ENCODE measurements at places on chromosomes 1 and 21.

DNA sequence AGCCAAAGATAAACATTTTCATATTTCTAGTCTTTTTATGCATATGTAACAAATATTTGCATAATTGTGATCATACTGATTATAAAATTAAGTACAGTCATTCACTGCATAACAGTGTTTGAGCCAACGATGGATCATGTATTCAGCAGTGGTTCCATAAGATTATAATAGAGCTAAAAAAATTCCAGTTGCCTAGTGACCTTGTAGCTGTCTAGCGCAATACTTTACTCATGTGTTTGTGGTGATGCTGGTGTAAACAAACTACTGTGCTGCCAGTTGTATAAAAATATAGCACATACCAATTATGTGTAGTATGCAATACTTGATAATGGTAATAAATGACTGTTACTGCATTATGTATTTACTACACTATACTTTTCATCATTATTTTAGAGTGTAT is 2.1 kb upstream of the S100A10 start:
- no peak overlapping the region for H3K27ac ChIP-seq
- peaks cover 15% of the 10 kb centered on the region for H3K27me3 ChIP-seq
- DNase-seq, result no peak
- H3K4me3 ChIP-seq, result no peak overlapping the region
- peaks cover 21% of the 10 kb centered on the region for H3K36me3 ChIP-seq

GRCh38 chr1:57248830-57249229 is 175.0 kb downstream of the DAB1 start:
- no peaks in the 10 kb centered on the region for H3K4me1 ChIP-seq
- H3K36me3 ChIP-seq, result no peaks in the 10 kb centered on the region
- no peaks in the 10 kb centered on the region for H3K27me3 ChIP-seq
- no peak overlapping the region for H3K27ac ChIP-seq

GRCh38 chr1:51753969-51754368 is 124.6 kb downstream of the NRDC start:
- no peak overlapping the region for H3K4me3 ChIP-seq
- H3K27ac ChIP-seq, result no peak overlapping the region
- no peaks in the 10 kb centered on the region for H3K27me3 ChIP-seq
- peaks cover 17% of the 10 kb centered on the region for H3K36me3 ChIP-seq
- DNase-seq, result no peak

DNA sequence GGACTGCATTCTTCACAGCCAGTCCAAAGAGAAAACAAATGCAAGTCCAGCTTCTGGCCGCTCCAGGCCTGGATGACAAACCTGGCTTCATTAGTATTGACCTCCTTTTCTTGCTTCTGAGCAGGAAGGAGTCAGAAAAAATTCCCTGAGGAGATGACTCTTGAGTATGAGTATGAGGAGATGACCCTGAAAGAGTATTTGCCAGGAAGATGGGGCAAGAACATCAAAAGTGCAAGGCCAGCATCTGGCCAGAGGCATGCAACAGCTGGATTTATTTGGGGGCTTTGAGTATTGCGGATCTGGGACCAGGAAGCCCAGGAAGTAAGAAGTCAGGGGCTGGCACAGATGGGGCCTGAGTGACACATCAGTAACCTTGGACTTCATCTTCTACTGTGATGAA is 113.9 kb downstream of the GLIS1 start:
- H3K4me3 ChIP-seq, result no peak overlapping the region
- H3K36me3 ChIP-seq, result no peaks in the 10 kb centered on the region
- no peak for DNase-seq
- no peaks in the 10 kb centered on the region for H3K4me1 ChIP-seq
- no peak overlapping the region for H3K27ac ChIP-seq

- H3K27ac ChIP-seq, result no peak overlapping the region
- peaks cover 12% of the 10 kb centered on the region for H3K4me1 ChIP-seq
- H3K4me3 ChIP-seq, result no peak overlapping the region
- no peak for DNase-seq
- peaks cover 11% of the 10 kb centered on the region for H3K27me3 ChIP-seq
Observed at GRCh38 chr1:110717179-110717578, 42.4 kb upstream of the KCNA3 start.

DNA sequence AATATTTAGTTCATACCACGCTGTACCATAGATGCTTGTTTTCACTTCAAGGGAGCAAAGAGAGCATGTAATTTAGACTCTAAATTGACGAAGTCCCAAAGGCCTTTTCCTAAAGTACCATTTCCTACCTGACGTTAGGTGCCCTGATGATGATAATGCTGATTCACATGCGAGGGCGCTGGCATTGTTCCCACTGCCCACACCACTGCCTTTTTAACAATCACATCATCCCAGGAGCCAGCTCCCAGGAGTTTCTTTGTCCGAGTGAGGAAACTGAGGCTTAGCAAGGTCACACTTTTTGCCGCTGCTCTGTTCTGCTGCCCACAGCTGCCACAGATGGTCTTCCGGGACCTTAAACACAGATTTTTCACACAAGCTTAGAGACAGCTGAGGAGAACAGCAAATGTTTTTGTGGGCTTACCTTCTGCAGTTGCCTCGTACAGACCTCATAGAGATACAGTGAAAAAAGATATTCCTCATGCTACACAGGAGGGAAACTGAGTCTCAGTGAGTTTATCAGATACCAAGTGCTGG is 69.4 kb downstream of the EVA1C start:
- no peaks in the 10 kb centered on the region for H3K36me3 ChIP-seq
- no peak overlapping the region for H3K4me3 ChIP-seq
- DNase-seq, result no peak
- no peaks in the 10 kb centered on the region for H3K27me3 ChIP-seq

DNA sequence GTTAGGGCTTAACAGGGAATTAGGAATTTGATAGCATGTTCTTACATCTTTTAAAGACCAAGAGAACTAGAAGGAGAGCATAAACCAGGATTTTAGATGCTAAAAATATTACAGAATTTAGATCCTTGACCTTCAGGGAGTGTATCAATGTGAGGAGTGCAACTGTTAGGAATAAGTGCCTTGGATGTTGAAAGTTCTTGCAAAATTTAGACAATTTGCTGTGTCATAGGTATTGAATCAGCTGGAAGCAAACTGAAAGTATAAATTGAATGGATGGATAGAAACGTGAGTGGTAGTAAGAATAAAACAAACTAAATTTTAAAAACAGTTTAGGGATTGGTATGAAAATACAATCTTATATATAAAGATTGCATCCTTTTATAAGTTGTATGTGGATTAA is 27.7 kb downstream of the PPP1R12B start:
- H3K4me3 ChIP-seq, result no peak overlapping the region
- H3K27ac ChIP-seq, result no peak overlapping the region
- H3K4me1 ChIP-seq, result peaks cover 16% of the 10 kb centered on the region
- peaks cover 13% of the 10 kb centered on the region for H3K27me3 ChIP-seq
- DNase-seq, result no peak

DNA sequence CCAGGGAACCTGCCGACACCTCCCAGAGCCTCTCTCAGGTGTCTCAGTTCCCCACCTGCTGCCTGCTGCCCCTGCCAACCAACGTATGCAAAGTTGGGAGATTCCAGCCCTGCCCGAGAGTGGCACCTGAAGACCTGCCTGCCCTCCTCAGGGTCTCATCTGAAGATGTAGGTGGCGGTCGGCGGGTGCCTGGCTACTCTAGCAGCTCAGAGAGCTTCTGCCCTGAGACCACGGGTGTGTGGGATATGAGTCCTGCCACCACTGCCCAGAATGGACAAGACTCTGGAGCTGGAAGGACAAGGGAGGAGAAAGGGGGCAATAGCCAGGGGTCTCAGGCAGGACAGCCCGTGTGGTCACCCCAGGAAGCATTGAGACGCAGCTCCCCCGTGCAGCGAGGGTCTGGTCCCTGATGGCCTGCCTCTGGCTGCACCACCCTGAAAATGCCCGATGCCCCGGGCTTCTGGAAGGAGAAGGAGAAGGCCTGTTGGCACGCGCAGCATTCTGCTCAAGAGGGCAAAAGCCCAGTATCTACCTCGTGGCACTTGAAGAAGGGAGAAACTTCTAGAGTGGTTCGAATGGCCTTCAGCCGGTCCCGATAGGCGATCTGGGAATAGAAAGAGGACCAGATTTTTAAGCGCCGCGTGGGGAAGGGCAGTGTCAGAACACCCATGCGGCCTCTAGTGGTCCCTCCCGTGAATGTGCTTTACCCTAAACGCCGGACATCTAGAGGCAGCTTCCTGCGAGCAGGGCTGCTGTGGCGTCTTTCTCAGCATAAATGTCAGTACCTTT is 88.8 kb downstream of the STUM start:
- H3K4me1 ChIP-seq, result peaks cover 29% of the 10 kb centered on the region
- no peaks in the 10 kb centered on the region for H3K27me3 ChIP-seq
- H3K4me3 ChIP-seq, result no peak overlapping the region

- H3K27me3 ChIP-seq, result peaks cover 11% of the 10 kb centered on the region
- H3K4me1 ChIP-seq, result no peaks in the 10 kb centered on the region
- DNase-seq, result no peak
Observed at GRCh38 chr1:51926171-51926812, 47.8 kb upstream of the NRDC start.

GRCh38 chr1:39226836-39227235 is 22.3 kb downstream of the MACF1 start:
- no peak for DNase-seq
- H3K4me3 ChIP-seq, result no peak overlapping the region
- no peak overlapping the region for H3K27ac ChIP-seq
- H3K36me3 ChIP-seq, result peaks cover 40% of the 10 kb centered on the region

GRCh38 chr1:17392199-17392740 is 20.3 kb downstream of the PADI6 start:
- H3K27me3 ChIP-seq, result no peaks in the 10 kb centered on the region
- no peak overlapping the region for H3K27ac ChIP-seq
- peaks cover 3% of the 10 kb centered on the region for H3K4me1 ChIP-seq

- H3K27ac ChIP-seq, result no peak overlapping the region
- H3K36me3 ChIP-seq, result no peaks in the 10 kb centered on the region
- no peak for DNase-seq
- H3K4me3 ChIP-seq, result no peak overlapping the region
- no peaks in the 10 kb centered on the region for H3K4me1 ChIP-seq
Observed at GRCh38 chr1:56202186-56202585, 377.2 kb downstream of the PLPP3 start.

DNA sequence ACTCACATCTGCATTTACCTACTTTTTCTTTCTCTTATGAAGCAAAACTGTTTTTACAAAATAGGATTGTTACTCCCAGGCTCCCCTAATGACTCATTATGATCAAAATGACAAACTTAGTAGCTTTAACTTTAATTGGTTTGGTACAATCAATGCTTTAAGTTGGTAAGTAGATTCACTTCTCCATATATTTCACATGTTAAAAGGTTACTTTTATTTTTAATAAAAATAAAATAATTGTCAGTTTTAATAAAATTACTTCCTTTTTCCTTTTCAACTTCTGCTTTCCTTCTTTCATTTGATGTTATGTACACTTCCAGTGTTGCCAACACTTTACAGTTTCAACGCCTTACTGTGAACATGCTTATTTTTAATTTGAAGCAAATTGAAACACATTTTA is 477.6 kb downstream of the SETD4 start:
- no peaks in the 10 kb centered on the region for H3K36me3 ChIP-seq
- no peak overlapping the region for H3K27ac ChIP-seq
- H3K27me3 ChIP-seq, result peaks cover 5% of the 10 kb centered on the region
- DNase-seq, result no peak

DNA sequence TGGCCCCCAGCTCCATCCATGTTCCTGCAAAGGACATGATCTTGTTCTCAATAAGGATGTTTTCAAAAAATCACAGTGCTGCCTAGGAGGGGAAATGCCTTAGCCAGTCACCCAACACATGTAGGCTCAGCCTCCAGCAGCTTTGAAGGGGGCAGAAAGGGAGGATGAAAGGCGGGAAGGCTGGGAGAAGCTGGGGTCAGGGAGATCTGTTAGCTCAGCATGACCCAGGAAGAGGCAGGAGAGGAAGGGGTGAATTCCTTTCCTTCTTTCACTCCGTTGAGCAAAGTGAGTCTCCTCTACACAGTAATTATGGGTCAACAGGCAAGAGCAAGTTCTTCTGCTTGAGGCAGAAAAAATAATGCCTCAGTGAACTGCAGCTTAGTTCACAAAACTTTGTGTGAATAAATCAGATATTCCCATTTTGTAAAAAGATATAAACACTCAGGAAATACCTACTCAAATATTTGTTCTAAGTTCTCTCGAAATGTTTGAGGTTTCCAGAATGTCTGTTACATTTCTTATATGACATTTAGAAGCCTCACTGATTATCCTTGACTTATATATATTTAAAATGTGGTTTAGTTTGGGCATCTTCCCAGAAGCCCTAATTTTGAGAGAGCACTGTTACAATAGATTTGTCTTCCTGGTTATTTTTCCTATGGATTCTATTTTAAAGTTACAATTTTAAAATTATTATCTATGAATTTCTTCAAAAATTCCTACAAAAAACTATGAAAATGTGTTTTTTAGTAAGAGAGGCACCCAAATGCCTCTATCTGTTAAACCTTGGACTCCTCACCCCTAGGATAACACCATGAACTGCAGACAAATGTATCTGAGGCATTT is 116.8 kb downstream of the KCNJ6 start:
- H3K27ac ChIP-seq, result no peak overlapping the region
- DNase-seq, result no peak
- no peaks in the 10 kb centered on the region for H3K36me3 ChIP-seq
- no peak overlapping the region for H3K4me3 ChIP-seq
- H3K4me1 ChIP-seq, result peaks cover 2% of the 10 kb centered on the region

Data from T-helper 2 cell treated with Interferon-gamma antibody and Interleukin-4, amounts not matched to agents 5 μg/mL and 100 μg/mL, for 36 hours (primary cell).